ENCODE measurements at places on chromosomes 4 and X.

DNA sequence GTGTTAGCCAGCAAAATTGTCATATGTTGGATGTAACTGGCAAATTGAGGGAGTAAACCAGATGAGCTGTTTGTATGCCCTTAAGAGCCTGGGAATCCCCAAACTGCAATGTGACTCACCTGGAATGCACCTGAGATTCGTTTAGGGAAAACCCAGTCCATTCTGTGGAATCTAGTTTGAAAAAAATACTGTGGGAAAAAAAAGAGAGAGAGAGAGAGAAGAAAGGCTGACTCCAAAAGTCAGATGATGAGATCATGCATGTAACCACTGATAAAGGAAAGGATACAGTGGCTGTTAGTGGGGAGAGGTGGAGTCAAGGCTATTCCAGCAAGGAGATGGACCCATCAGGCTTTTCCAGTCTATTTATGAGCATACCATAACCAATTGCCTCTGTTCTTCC is 48.5 kb downstream of the SLC9A7 start:
- DNase-seq = no peak

DNA sequence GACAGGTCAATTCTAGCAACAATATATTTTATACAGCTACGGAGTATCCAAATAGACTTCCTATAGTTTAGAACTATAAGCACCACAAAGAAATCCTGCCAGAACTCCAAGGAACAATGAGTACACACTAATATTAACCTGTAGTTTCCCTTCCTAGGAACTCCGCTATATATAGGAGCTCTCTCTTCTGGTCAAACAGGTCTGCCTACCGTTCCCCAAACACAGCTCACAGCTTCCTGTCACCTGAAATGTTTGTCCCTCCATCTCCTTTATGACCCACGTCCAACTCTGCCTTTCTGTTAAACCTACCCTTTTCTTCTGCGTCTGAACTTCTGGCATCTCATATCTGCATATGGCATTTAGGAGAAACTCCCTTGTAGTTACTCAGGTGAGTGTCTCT is 10.5 kb upstream of the GJB1 start:
- no peak for DNase-seq

DNA sequence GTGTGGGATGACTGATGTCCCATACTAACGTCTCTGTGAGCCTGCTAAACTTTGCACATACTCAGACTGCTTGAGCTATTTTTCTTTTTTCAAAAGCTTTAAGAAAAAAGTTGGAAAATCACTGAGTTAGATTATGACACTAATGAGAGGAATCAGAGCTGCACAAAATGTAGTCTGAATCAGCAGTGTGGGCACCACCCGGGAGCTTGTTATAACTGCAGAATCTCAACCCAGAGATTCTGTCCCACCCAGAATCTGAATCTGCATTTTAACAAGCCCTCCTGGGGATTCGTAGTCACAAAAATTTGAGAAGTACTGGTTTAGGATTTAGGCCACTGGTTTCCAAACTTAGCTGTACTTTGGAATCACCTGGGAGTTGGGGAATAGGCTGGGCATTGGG is 102.1 kb upstream of the MID1IP1 start:
- DNase-seq = no peak

GRCh38 chrX:24292353-24292752 is 21.5 kb downstream of the SUPT20HL2 start:
- no peak for DNase-seq

GRCh38 chr4:110617646-110618580 is 5.0 kb downstream of the PITX2 start:
- DNase-seq = no peak

DNA sequence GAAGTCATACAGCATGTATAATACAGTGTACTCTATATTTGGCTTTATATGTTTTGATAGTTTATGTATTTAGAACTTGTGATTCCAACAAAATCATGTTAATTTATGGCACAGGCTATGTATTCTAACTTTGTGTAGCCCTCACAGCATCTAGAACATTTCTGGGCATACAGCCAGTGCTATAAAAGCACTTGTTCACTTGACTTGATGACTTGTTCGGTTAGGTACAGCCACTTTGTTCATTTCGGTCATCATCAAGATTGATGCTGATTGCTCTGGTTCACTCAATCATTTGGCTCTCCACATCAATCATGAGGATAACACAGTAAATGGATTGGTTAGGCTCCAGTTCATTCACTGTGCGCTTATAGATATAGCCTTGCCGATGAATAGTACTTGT is 97.6 kb upstream of the IRS4 start:
- DNase-seq = no peak

DNA sequence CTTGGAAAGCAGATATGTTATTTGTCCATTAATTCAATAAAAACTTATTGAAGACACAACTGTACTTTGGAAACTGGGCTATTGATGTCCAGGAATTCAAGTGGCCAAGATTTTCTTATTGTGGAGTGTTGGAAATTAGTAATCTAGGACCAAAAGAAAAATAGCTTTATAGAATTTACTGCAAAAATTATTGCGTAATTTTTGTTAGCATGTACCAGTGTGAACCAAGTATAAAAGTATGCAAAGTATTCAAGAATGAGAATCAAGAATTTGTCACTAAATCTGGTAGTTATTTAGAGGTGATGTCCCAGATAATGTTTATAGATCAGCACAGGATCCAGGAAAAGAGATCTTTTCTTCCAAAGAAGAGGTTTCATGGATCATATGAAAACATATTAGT is 468.9 kb upstream of the CTSO start:
- no peak for DNase-seq

- DNase-seq = no peak
Observed at GRCh38 chr4:41294445-41295062, 37.8 kb downstream of the UCHL1 start.

GRCh38 chrX:39528161-39528916 is 569.4 kb downstream of the BCOR start:
- no peak for DNase-seq

GRCh38 chr4:166290426-166290825 is 417.4 kb downstream of the TLL1 start:
- DNase-seq = no peak

DNA sequence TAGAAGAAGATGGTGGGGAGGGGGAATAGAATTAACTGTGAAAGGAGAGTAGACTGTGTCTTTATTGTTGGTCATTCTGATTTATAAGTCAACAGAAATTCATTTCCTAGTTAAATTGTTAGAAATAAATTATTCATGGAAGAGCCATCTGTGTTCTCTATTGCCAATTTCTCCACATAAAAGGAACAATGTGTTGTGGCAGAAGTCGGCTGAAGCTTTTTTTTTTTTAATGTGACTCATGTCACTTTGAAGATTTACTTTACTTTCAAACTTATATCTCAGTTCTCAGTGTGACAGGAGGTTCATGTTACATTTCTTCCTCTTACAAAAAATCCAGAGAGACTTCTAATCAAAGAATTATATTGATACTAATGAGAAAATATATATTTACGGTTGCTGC is 60.5 kb downstream of the CPE start:
- no peak for DNase-seq

- peak; percentile 27 for DNase-seq
Observed at GRCh38 chr4:48341776-48342605, 662 bp downstream of the SLAIN2 start.

DNA sequence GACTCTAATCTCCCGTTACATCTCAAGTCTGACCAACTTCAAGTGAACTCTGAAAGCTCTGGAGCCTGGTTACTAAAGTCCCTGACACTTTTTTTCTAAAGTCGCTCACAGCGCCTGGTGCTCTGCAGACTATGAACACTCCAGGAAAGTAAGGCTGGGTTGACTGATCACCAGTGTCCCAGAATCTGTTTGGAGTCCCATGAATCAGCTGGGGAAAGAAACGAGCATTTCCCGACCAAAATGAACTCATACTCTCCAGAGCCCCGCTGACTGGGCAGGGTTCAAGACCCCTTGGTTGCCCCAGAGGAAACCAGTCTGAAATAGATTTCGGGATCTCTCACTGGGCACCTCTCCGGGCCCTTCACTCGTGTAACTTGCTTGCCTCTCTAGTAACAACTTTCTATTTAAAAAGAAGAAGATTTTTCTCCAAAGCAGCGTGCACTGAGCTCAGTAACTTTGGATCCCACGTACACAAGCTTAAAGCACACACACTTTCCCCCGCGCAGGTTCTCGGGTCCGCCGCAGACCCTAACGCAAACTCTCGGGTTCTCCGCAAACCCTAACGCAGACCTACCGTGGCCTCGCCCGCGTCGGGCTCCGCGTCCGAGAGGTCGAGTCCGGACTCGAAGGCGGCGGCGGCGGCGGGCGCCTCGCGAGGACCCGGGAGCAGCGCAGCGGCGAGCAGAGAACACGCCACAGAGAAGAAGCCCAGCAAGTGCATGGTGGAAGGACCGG is 964 bp downstream of the VEGFC start:
- DNase-seq = no peak

DNA sequence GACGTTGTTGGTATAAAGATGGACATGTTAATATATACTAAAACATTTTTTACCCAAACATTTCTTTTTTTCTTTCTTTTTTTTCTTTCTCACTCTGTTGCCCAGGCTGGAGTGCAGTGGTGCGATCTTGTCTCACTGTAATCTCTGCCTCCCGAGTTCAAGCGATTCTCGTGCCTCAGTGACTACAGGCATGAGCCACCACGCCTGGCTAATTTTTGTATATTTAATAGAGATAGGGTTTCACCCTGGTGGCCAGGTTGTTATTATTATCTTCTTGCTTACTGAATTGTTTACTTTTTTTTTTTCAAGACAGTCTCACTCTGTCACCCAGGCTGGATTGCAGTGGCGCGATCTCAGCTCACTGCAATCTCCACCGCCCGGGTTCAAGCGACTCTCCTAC is 68.8 kb downstream of the HOPX start:
- DNase-seq = no peak

DNA sequence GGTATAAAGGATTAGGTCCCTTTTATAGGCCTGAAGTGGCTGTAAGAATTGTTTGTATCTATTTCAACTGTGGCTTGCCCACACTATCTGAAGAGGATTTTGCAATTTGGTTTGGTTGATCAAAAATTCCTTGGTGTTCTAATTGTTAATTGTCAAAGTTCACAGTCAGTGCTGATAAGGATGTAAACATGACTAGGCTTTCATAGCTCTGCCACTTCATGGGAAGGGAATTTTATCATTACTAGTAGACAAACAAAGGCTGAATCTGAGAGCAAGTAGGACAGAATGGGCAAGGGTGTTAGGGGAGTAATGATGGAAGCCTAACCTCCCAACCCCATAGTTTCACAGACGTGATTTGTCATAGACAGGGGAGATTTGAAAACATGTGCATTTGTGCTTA is 1131.7 kb downstream of the SH3BGRL start:
- no peak for DNase-seq

DNA sequence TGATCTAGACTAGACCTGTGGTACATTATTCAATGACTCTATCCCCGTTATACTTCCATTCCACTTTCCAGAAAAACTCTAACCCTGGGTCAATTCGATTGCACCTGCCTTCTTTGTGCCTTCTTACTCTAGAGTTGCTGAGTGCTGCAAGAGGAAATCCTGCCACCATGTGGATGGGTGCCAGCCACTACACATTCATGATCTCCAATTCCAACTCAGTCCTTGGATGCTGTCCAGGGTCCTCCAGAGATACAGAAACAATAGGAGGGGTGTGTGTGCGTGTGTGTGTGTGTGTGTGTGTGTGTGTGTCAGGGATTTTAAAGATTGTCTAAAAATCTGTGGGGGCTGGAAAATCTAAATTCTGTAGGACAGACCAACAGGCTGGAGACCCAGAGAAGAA is 42.9 kb upstream of the INTS6L start:
- DNase-seq = no peak

Measured in stimulated activated CD8-positive, alpha-beta memory T cell treated with anti-CD3 and anti-CD28 coated beads, Interleukin-2, amount 100 ng/mL, for 1 hour (primary cell).